ENCODE measurements at places on chromosomes 16 and 17.

DNA sequence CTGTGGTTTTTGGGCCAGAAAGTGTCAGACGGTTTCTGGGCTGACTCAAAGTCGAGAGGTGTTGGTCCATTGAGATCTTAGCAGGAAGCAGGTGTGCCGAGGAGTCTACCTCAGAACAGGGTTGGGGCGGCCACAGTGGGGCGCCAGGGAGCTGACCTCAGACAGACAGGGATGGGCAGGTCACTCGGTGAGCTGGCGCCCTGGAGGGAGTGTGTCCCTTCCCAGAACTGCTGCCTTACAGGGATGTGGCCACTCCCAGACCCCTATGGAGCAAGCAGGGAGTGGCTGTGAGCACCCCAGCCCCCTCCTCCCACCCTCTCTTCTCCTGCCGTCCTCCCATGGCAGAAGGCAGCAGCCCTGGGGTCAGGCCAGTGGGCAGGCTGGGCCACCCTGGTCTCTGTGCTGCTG, 14.0 kb upstream of the DPEP1 start:
- no peak for DNase-seq

GRCh38 chr17:72946156-72946555, 146.3 kb downstream of the SLC39A11 start:
- DNase-seq, result no peak

- DNase-seq, result no peak
Measured at GRCh38 chr16:64019339-64019738, 1102.5 kb downstream of the CDH11 start.

- DNase-seq, result no peak
Measured at GRCh38 chr16:84324434-84325262, 30.0 kb downstream of the WFDC1 start.

DNA sequence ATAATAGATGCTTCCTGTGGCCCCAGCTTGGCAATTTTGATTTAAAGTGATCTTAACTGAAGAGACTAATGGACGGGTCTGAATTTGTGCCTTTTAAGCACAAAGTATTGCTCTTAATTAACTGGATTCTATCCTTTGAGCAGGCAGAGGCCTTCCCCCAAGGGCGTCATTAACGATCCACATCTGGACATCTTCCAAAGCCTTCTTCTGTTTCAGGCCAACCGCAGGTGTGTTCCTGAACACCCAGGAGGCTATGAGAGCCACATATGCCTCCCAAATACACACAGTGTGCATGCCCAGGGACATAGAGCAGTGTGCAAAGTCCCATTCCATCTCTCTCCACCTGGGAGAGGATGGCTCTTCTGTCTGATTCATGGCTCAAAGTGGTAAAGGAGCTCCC, 42.3 kb downstream of the MAPT start:
- no peak for DNase-seq

DNA sequence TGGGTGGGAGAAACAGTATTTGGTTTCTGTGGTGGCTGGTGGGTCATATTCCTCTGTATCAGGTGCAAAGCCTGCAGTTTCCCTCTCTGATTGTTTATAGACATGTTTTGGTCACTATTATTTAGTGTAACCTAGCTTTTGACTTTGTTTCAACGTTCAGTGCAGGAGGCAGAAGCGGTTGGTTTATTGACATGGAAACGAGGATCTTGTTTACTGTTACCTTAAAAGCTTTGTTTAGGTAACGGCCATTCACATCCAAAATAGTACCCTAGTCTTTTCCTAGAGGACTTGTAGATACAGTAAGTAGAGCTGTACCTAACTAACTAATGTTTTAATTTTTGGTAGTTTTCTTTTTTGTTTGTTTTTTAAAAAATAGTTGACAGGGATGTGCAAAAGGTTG, 3.5 kb downstream of the MSI2 start:
- no peak for DNase-seq

DNA sequence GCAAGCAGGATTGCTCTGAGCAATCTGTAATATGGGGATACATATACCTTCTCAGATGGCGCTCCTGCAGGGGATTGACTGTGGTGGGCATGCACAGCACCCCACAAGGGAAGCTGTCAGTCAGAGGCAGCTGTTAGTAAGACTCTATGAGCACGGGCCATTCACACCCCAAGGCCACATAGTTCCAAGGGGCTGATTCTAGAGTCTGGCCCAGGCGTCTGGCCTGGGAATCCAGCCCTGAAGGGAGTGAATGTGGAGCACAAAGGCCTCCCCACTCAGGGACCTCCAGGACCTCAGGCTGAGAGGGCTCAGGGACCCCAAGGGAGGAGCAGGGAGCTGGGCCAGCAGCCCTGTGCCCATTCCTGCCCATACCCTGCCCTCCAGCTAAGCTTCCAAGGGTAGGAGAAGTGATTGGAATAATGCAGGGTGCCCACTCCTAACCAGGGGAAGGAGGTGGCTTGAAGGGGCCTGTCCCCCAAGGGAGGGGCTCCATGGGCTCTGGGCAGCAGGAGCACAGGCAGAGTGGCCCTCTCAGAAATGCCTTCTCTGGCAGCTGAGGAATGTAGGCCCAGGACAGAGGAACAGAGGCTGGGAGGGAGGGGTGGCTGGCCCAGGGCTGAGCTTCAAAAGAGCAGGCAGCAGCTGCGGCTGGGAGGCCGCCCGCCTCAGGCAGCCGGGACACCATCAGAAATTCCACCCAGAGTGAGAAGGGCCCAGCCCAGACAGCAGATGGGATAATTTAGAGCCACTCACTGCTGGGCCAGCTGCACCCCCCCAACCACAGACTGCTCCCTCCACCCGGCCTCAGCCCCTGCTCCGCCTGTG, 48.9 kb upstream of the MRPS23 start:
- DNase-seq, result no peak

DNA sequence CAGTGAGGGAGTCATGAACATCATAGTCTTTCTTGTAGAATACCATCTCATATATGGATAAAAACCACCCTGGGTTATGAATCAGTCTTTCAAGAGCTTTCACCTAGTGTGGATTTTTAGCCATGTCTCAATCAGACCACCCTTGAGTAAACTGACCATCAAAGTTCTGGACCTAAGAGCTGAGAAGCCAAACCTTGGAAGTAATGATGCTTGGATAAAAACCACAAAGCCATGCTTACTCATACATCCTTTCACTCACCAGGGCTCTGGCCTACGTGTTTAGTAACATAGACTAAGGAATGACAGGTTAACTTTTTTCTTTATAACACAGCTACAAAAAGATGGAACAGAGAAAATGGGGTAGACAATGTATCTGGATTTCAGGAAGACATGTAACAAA, 167.2 kb downstream of the STX8 start:
- DNase-seq, result no peak

DNA sequence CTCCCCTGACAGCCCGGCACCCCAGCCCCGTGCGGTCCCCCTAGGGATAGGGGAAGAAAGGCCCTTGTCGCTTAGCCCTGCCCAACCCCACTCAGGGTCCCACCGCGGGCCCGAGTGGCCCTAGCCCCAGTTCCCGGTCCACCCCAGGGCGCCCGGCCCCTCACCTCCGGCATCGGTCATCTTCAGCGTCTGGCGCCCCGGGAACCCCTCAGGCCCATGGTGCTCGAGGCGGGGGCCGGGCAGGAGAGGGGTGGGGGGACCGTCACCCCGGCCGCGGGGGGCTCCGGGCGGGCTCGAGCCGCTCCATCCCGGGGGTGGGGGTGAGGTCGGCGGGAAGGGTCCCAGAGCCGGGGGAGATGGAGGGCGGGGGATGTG, 620 bp downstream of the SAMD14 start:
- DNase-seq, result no peak

Measured in stimulated activated CD8-positive, alpha-beta memory T cell treated with anti-CD3 and anti-CD28 coated beads, Interleukin-4, amount 100 ng/mL, for 4 hours (primary cell).